Fibroblast of lung (primary cell): ENCODE measurements at places on chromosomes 3 and 15.

DNA sequence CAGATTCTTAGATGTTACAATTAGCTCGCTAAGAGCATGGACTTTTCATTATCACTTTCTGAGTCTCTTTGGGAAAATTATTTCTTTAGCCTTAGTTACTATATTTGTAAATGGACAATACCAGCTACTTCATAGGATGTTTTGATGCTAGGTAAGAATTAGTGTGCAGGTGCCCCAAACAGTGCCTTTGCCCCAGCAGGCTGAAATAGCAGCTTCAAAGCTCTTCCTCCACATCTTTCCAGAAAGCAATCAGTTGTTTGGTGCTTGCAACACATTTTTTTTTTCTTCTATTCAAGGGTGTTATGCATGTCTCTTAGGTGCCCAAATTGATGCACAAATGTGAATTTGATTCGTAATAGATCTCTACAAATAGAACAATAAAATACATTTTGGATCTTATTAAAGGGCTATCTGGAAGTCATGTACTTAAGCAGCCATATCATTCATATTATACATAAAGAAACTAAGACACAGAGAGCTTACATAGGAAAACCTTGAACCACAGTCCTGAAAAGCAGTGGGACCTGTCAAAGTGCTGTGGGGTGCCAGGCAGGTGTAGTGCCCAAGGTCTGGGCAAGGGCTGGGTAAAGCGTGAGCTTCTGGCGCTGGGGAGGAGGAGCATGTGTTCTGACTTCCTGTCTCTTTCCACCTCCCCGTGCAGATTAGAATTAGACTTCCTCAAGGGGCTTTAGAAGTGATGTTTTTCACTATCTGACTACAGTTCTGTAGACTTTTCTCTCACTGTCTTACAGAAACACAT, 62.9 kb downstream of the FNDC3B start:
- DNase-seq = no peak

DNA sequence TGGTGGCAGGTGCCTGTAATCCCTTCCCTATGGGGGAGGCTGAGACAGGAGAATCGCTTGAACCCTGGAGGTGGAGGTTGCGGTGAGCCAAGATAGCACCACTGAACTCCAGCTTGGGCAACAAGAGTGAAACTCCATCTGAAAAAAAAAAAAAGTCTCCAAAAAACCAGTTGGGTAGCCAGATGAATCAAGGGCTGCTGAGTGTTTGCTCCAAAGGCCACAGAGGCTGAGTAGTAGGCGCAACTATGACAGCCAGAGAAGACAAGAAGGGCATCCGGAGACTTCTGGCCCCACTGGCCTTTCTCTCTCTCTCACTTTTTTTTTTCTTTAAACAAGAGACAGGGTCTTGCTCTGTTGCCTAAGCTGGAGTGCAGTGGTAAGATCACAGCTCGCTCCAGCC, 131.8 kb downstream of the SMAD6 start:
- DNase-seq = no peak

DNA sequence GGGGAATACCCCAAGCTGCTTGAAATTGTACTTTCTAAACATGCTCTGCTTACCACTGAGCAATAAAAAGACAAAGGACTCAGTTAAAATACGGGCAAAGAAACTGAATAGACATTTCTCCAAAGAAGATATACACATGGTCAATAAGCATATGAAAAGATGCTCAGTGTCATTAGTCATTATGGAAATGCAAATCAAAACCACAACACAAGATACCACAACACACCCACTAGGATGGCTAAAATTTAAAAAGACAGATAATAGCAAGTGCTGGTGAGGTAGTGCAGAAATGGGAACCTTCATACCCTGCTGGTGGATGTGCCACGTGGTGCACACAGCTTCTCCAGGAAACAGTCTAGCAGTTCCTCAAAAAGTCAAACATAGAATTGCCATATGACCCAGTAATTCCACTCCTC, 21.3 kb downstream of the LRIG1 start:
- DNase-seq = no peak

GRCh38 chr3:183774631-183775030, 50.7 kb downstream of the MAP6D1 start:
- peak; percentile 89 for DNase-seq

GRCh38 chr3:158936530-158937113, 134.8 kb downstream of the MFSD1 start:
- DNase-seq = no peak

DNA sequence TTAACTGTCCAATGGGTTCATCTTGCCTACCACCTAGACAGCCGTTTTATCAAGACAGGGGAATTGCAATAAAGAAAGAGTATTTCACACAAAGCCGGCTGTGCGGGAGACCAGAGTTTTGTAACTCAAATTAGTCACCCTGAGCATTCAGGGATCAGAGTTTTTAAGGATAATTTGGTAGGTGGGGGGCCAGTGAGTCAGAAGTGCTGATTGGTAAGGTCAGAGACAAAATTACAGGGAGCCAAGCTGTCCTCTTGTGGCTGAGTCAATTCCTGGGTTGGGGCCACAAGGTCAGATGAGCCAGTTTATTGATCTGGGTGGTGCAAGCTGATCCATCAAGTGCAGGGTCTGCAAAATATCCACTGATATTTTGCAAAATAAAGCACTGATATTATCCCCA, 29.9 kb upstream of the GPD1L start:
- DNase-seq = peak; percentile 62

DNA sequence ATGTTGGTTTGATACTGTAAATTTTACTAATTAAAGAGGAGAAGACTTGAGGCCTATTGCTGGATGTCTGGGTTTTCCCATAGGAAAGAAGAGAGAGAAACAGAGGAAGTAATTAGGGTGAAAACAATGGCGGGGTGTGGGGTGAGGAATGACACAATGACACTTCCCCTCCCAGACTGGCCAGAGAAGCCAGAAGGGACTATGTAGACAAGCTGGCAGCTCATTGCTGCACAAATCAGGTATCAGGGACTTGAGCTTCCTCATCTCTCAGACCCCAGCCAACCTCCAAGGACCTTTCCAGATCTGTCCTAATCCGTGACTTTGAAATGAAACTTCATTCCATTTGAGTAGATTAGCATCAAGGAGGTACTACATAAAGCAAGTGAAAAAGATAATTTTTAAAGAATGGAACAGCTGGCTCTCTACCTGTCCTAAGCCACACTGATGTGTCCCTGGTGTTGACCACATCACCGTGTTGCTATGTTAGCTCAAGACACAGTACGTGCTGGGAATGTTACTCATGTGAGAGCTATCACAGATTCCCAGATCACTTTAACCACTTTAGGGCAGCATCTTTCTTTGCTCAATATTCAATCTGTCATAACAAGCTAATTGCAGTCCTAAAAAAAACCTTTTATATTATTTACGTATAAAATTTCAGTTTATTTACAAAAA, 22.2 kb downstream of the TMEM212 start:
- DNase-seq = peak; percentile 31

DNA sequence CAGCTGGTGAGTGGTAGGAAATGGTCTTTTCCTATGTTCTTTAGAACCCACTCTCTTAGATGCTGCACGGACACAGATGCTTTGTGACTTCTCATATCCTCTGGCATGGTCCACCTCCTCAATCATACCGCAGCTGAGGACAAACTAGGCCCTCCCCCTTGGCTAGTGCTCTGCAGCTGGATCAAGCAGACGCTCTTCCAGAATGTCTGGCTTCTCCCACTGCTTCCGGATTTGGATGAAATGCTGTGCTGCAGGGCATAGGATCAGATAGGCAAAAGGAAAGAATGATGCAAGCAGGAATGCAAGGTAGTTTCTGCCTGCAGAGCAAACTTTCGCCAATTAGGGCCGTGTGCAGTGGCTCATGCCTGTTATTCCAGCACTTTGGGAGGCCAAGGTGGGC, 75.7 kb upstream of the SLC4A7 start:
- peak; percentile 93 for DNase-seq

DNA sequence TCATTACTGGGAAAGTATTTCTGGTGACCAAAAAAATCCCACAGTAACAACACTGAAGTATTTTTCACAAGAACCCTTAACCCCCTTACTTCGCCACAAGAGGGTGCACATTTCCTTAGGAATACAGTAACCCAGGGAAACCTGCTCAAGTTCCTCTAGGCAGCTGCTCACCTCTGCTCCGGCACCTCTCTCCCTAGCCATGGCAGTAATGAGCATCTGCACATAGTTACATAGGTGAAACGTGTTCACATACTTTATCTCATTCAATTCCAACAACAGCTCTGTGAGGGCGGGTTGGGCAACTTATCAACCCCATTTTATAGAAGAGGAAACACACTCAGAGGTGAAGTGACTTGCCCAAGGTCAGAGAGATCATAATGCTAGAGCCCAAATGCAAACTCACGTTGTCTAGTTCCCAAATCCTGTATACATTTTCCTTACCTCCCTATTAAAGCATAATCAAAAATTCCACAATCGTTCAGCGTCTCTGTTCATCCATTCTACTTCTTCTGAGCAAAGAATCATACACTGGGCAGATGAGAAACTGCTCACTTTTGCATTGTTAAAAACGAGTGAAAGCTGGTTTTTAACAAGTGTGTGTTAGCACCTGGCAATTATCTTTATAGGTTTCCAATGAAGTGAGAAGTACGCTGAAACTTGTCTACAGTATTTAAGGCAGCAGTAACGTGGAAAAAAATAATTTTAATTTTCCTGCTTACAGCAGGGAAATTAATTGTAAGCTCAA, 90.7 kb downstream of the IGF2BP2 start:
- DNase-seq = peak; percentile 83

DNA sequence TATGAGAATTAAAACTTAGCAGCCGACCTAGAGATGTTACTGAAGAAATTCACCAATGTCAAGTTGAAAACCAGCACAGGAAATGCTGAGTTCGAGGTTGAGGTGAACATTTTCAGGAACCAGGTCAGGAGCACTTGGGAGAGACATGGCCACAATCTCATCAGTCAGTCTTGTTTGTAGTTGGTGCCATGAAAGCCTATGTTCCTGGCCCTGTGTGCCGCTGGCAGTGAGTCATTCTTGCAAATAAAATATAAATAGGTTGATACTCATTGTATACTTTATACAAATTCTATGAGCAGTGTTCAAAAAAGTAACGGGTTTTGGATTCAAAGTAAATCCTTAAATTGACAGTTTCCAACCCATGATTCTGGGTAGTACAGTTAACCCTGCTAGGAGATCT, 1.5 kb upstream of the FSIP1 start:
- DNase-seq = peak; percentile 56

DNA sequence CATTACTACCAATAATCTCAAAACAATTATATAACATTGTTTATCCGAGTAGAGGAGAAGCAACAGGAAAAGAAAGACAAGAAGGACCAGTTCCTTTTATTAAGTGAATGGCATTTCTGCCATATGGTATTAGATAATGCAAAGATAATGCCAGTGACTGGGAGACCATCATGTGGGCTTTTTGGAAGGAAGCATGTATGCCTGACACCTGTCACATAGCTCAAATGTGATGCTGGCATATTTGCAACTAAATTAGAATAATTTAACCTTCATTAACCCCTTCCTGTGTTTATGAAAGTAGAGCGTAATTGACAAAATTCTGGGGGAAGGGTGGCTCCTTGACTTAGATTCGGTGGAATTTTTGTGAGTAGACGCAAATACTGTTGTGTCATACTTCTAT, 733.0 kb downstream of the TUSC7 start:
- no peak for DNase-seq

GRCh38 chr3:193029800-193030199, 112.1 kb upstream of the MB21D2 start:
- peak; percentile 20 for DNase-seq

- no peak for DNase-seq
Measured at GRCh38 chr3:144102421-144102820, 130.8 kb downstream of the DIPK2A start.

- DNase-seq = no peak
Measured at GRCh38 chr3:158106766-158107471, 699 bp upstream of the SHOX2 start.

DNA sequence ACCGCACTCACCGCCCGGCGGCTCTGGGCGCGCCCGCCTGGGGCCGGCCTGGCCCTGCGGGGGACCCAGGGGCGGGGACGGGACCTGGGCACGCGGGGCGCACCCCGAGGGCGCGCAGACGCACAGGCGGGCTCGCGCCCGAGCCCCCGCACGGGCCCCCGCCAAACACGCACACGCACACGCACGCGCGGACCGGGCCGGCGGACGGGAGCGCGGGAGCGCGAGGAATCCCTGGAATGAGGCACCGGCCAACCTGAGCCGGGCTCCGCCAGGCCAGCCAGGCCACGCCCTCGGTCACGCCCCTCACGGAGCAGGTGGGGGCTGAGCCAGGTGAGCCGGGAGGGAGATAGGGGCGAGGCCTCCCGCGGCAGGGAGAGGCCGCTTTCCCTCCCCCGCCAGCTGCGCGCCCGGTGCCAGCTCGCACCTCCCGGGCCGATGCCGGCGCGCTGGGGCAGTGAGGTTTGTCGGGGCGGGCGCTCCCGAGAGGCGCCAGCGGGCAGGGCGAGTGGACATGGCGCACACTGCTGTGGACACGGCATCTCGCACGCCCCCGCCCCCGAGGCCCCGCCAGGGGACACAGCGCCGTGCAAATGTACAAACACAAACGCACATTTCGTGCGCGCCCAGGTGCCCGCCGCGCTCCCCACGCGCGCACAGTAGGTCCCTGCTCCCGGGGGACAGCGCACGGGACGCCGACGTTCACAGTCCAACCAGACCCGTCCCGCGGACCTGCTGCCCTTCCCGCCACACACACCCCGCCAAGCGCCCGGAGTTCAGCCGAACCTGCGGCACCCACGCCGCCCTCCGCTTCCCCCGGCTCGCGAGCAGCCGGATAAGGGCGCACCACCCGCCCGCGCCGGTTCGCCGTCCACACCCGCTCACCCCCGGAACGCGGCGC, 75.9 kb upstream of the VGLL4 start:
- peak; percentile 52 for DNase-seq
